Glomerular endothelial cell (primary cell): ENCODE measurements at places on chromosomes 16 and 17. TPM values are rescaled to one million over a fixed set of nuclear protein-coding genes. Genes with fewer than 3 reads are reported as not detected.

The NEUROD2 gene
- total RNA-seq = not detected in 2 replicates

The KRTAP9-4 gene
- total RNA-seq = not detected in 2 replicates

The BAHCC1 gene
- 19.3 and 30.5 TPM in 2 replicates for total RNA-seq

The EVPLL gene
- total RNA-seq = not detected in 2 replicates

DNA sequence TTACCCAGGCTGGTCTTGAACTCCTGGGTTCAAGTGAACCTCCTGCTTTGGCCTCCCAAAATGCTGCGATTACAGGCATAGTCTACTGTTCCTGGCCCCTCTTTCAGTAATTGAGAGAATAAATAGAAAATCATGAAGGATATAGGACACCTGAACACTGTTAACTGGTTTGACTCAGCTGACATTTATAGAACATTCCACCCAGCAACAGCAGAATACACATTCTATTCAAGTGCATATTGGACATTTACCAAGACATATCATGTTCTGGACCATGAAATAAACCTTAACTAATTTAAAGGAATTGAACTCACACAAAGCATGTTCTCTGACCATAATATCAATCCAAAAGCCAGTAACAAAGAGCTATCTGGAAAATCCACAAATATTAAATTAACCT, 19.8 kb upstream of the BAIAP2 start:
- DNase-seq = no peak

The TMEM100 gene
- 0.12 TPM in 1 of 2 replicates, not detected in the other for total RNA-seq

DNA sequence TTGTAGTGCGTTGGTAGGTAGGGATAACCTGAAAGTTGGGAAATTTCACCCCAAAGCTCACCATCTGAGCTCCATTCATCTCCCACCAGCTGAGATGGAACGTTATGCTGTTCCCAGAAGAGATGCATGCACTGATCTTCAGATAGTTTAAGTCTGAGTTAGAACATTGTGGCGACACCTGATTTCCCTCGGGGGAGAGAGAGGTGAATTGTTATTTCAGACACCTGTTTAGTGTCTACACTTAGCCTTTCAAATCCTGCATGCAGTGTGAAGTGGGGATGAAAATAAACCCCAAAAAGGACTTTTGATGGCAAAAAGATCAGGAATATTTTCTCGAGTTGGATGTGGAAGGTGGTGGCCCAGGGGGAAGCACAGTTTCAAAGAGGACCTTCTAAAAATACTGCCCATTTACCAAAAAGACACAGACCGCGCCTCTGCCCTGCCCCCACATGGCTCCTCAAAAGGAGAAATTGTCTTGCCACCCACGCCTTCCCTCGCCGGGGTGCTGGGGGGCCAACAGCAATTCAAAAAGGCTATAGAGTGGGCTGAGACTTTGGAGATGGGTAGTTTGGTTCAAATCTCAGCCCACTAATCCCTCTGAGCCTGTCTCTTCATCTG, 11.4 kb downstream of the CIITA start:
- no peak for DNase-seq

- no peak for DNase-seq
These were observed 136.8 kb downstream of the CLEC16A start for GRCh38 chr16:11080999-11081630.

DNA sequence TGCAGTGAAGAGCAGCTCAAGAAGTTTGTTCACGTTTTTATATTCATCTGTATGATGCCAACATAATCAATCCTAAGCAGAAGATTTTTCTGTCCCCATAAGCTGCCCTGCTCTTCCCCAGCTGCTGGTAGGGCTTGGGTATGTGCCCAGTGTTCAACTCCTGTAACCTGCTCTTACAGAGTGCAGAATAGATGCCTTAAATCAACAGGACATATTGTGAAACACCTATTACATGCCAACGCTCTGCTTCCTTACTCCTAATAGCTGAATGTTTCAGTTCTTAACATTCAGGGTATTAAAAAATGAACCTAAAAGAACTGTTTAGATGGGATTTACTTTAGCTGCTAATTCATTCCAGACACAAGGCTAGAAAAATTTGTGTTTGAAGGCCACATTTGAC, 190.9 kb downstream of the HS3ST3A1 start:
- no peak for DNase-seq

The ABCC12 gene
- total RNA-seq = not detected in 2 replicates

The BMERB1 gene
- 48.1 and 57.1 TPM in 2 replicates for total RNA-seq

DNA sequence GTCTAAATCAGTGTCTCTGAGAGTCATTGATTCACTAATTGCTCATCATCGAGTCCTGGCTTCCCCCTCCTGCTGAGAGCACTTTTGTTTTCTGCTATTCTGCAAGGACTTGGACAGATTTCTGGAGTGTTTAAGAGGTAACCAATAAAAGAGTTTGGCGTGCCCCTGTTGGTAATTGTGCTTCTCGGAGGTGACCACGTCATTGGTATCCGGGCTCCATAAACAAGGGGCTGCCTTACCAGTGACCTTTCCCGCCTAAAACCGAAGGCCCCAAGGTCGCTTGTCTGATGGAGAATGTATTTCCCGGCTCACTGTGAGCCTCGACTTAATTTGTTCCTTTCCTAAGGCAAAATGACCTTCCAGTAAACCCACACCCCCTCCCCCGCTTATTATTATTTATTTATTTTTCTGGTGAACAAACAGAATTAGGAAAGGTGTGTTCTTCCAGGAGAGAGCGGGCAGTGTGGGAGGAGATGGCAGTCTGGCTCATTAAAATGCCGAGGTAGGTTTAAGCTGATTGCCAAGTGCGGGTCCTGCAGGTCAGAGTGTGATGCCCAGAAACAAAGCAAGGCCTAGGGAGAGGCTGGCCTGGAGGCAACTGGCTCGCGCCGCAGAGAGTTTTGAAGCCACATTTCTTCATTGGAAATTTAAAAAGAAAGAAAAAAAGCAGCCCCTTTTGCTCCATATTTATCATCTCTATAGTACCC, 30.2 kb downstream of the MSI2 start:
- DNase-seq = no peak

The MYH13 gene
- not detected in 2 replicates for total RNA-seq

DNA sequence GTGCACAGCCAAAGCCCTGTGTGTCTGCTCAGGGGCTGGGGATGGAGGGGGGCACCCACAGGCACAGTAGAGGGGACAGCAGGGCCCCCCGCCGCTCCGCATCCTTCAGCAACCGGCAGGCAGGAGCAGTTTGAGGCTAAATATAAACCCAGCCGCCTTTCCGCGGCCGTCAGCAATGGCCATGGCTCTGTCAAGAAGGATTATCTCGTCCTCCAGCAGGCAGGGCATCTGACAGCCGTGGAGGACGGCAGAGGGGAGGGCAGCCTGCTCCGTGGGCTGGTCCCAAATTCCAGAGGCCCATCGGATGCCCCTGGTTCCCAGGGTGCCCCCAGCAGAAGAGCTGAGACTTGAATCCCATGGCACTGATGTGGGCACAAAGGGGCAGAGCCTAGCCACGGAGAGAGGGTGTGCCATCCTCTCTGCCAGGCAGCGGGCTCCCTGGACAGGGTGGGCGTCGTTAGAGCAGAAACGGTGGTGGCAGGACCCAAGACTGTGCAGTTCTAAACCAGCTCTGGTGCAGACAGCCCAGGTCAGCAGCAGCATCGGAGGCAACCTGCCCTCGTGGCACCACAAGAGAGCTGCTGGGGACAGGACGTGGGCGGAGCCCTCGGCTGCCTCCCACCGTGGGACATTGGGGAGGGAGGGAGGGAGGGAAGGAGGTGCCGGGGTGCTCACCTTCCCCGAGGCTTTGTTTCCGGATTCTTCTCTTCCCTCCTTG, 198.8 kb upstream of the CIBAR2 start:
- DNase-seq = no peak

- no peak for DNase-seq
These were observed 9.1 kb upstream of the COL1A1 start for GRCh38 chr17:50210240-50211225.

DNA sequence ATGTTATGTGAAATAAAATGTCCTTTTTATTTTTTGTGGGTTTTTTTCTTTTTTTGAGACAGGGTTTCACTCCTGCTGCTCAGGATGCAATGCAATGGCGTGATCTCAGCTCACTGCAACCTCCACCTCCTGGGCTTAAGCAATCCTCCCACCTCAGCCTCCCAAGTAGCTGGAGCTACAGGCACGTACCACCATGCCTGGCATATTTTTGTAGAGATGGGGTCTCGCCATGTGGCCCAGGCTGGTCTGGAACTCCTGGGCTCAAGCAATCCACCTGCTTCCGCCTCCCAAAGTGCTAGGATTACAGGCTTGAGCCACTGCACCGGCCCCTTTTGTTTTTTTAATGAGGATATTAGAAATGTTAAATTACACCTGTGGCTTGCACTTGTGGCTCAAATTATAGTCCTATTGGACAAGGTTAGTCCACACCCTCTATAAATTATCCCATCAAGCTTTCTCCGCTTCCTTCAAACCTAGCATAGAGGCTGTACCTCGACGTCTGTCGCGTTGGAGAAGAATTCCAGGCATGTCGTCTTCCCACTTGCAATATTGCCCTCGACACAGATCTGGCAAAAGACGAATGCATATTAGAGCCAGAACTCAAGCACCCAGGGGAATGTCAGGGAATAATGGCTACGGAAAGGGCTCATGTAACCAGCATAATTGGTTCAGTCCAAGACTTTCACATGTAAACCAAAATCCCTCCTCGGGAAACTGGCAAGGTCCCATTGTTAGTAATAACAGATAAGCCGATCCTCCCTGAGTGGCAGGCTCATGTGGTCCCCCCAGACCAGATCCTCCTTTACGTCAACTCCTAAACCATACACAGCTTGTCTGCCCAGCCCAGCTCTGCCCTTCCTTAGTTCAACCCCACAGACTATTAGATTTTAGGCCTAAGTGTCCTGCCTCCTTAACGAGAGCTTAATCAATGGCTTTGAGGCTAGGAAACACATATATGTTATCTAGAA, 8.2 kb downstream of the TK2 start:
- DNase-seq = no peak

The CORO6 gene
- total RNA-seq = 2.7 and 13.0 TPM in 2 replicates

The EPX gene
- total RNA-seq = not detected in 2 replicates

The RNF222 gene
- total RNA-seq = not detected in 2 replicates

The KRT39 gene
- not detected in 2 replicates for total RNA-seq

The FOXN1 gene
- not detected in 2 replicates for total RNA-seq

The NPIPB2 gene
- total RNA-seq = 2.4 and 9.4 TPM in 2 replicates

- DNase-seq = no peak
These were observed 69.8 kb downstream of the SHISA9 start for GRCh38 chr16:12971241-12971640.

GRCh38 chr16:85179344-85180046, 67.2 kb upstream of the CIBAR2 start:
- DNase-seq = no peak
